SK-N-DZ (cell line): ENCODE measurements at places on chromosomes 4 and X.

DNA sequence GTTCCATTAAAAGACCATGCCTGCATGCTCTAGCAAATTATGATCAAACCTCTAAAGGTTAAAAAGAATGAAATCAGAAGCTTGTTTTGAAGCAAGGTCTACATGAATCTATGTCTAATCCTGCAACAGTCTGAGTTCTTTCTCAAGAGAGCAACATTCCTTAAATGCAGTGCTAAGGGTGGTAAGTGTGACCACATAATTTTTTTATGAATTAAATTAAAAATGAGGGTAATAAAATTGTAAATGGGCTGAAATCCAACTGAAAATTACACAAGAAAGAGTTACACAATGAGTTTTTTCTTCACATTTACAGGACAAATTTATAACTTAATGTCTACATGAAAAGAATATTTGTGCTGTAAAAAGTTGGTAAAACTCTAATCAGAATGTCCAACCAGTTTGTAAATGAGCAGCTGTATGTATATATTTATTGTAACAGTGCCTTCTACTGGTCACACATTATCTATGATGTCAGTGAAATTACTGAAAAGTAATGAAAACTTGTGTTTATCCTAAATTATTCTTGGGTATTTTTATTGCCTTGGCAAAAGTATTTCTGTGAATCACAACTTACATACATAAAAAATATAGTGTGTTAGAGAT is 336.3 kb upstream of the PITX2 start:
- no peak for DNase-seq

GRCh38 chr4:138894011-138894410 is 121.6 kb upstream of the NOCT start:
- no peak for DNase-seq

GRCh38 chr4:88597970-88598660 is 5.8 kb downstream of the HERC3 start:
- no peak for DNase-seq

DNA sequence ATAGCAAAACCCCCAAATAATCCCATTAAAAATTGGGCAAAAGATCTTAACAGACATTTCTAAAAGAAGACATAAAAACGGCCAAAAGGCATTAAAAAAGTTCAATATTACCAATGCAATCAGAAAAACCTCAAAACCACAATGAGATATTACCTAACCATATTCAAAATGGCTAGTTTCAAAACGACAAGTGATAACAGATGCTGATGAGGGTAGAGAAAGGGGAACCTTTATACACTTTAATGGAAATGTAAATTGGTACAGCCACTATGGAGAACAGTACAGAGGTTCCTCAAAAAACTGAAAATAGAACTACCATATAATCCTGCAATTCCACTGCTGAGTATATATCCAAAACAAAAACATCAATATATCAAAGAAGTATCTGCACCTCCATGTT is 6.2 kb downstream of the AADAT start:
- DNase-seq, result no peak

- DNase-seq, result no peak
Measured at GRCh38 chr4:36320117-36320896, 38.9 kb downstream of the DTHD1 start.

DNA sequence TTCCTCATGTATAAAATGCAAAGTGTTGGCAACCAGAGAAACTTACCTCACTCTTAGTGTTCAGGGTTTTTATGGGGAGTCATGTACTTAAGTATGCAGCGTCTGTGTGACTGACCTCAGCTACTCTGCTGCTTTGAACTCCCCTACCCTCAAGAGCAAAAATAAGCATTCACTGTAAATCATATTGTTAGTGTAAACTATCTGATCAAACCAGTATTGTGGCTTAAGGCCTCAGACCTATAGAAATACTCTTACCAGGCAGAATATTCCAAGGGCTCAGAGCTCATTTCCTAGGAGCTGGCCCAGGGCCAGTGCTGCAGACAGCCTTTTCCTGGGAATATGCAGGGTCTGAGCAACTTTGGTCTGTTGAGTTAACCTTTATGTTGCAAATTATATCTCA is 453.1 kb downstream of the CCSER1 start:
- peak; percentile 8 for DNase-seq

DNA sequence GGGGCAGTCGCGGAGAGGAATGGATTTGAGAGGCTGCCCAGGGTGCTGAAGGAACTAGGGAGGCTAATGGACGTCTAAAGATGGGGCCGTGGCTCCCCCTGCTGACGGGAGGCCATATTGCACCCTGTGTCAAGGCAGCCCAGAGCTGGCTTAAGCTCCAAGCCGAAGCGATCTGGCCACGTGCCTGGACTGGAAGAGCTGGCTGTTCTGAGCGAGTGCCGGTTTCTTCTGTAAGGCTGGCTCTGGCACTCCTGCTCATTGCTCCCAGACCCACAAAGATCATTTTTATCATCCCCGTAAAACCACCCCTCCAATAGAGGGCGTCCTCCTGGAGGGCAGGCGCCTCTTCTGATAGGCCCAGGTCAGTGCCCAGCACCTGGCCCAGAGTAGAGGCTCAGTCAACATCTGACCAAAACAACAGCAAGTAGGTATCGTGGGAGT is 5.6 kb downstream of the PNCK start:
- DNase-seq, result peak; percentile 82

GRCh38 chrX:102768987-102769761 is 48.6 kb downstream of the GPRASP3 start:
- peak; percentile 88 for DNase-seq

DNA sequence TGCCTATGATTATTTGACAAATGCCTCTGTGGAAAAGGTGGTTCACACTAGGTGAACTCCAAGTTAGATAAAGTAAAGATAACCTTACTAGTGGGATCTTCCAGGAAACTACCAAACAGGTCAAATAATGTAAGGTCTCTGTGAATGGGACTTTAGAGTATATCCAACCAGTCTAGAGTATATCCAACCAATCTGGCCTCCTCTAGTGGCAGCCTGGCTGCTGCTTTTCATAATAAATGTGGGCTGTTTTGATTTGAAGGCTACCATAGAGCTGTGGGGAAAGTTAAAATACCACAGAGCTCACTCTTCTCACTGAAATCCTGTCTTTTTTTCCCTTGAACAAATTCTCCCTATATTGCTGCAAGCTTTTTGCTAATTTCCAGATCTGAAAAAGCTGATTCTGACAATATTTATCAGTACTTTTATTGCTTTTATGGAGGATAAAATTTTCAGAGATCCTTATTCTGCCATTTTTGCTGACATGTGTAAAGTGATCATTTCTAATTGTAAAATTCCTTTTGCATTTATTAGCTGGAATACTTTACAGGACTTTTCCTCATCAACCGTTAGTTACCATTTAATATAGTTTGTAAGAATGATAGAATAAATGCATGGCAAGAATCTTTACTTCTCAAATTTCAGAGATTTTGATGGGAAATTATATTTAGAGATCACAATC is 111.3 kb downstream of the TET2 start:
- DNase-seq, result no peak
